ENCODE measurements at places on chromosomes 12 and 14.

DNA sequence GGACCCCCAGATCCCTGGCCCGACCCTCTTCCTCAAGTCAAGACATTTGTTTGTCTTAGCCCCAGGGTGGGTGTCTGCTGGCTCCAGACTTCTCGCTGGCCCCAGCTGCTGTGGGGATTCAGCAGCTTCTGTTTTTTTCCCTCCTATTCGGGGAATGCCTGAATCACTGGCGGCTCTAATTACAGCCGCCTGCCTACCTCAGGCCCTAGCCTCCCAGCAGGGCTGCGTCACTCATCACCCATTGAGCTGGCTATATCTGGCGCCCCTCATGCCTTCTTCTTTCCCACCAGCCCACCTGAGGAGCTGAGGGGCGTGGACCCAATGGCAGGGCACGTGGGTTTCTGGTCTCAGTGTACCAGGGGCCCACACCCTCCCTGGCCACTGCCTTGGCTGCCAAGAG lies 10.1 kb downstream of the KRT80 start:
- DNase-seq, result peak; percentile 87

DNA sequence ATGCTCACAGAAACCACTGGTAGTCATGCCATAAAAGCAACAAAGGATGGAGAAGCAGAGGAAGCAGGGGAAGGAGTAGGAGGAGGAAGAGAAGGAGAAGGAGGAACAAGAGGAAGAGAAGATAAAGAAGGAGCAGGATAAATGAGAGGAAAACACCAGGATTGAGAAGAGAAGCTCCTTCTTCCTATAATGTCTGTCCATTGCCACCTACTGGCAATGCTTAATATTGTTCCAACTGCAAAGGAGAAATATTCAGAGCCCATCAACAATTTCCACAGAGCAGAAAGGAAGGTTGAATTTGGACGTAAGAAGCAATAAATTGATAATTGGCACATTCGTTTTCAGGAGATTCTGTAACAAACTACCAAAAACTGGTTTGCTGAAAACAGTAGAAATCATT lies 898.4 kb downstream of the SLC16A7 start:
- DNase-seq, result peak; percentile 13

DNA sequence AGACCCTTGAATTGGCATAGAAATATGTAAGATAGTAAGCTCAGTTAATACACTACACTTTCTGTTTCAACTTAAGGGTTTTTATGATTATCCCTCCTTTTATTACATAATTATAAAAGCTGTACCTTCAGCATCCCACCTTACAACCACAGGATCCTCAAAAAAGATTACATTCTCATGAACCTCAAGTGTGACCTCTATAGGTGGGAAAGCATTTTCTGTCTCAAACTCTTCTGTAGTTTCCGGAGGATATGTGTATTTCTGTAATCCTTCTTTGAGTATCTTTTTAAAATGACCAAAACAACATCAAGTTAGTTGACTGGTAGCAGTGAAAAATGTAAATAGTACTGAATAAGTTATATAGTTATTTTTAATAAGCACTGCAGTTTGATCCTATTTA lies 75.9 kb downstream of the DNAI7 start:
- no peak for DNase-seq

DNA sequence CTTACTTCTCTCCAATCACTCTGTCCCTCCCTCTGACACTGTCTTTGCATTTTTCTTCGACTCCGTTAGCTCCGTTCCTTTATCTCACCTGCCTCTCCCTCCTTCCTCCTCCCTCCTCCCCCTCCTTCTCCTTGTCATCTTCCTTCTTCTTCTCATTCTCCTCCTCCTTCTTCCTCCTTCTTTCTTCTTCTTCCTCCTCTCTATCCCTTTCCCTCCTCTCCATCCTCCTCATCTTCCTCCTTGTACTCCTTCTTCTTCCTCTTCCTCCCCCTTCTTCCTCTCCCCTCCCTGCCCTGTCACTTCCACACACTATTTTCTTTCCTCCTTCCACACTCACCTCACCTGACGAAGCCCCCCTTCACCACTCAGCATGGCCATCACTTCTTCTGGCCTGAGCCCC lies 53.0 kb downstream of the HSPB8 start:
- DNase-seq, result no peak

- DNase-seq, result no peak
These were observed 92.9 kb downstream of the KCNC2 start for GRCh38 chr12:75116646-75117198.

DNA sequence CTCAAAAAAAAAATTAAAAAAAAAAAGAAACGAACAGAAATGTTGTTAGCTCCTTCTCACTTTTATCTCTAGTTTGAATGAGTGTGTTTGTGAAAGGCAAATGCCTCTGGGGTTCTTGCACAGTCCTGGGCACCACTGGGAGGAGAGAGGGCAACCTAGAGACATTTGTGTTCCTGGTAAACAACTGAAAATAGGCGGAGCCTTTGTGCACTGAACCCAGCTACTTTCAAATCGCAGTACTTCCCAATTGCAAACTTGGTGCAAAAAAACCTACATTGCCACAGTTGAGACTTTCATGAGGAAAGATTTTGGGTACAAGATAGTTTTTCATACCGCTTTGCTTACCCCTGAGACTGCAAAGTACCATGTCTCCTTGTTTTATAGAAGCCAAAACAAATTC lies 430.0 kb downstream of the ZFP36L1 start:
- no peak for DNase-seq

- DNase-seq, result no peak
These were observed 84.6 kb downstream of the ACACB start for GRCh38 chr12:109200825-109201495.

DNA sequence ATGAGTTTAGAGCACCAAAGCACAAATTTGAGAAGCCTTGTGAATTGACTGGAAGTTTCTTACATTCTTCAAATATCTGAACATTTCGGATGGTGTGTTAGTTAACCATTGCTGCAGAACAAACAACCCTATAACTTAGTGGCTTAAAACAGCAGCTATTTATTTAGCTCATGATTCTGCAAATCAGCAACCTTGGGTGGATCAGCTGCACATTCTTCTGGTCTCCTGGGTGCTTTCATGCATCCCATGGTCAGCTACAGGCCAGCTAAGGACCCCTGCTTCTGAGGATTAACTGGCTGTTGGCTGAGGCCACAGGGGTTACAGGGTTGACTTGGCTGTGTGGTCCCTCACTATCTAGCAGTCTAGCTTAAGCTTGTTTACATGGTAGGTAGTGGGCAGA lies 114.0 kb upstream of the HIF1A start:
- no peak for DNase-seq

GRCh38 chr12:17588968-17589367 lies 501.0 kb downstream of the RERGL start:
- no peak for DNase-seq

- DNase-seq, result no peak
These were observed 866 bp upstream of the PITPNM2 start for GRCh38 chr12:123151457-123152454.

DNA sequence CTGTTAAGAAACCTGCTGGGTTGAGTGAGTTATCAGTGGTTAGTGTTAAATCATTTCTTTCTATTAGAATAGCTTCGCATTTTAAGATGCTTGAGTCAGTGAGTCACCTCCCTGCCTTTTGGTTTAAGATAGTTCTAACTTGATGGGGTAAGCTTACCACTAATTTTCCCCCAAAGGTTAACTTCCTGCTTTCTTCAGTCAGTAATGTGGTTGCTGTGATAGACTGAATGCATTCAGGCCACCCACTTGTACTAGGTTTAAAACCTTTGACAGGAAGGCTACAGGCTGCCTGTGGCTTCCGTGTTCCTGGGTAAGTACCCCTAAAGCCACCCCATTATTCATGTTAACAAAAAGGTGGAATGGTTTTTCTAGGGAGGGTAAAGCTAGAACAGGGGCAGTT lies 25.3 kb downstream of the CLEC2A start:
- no peak for DNase-seq

DNA sequence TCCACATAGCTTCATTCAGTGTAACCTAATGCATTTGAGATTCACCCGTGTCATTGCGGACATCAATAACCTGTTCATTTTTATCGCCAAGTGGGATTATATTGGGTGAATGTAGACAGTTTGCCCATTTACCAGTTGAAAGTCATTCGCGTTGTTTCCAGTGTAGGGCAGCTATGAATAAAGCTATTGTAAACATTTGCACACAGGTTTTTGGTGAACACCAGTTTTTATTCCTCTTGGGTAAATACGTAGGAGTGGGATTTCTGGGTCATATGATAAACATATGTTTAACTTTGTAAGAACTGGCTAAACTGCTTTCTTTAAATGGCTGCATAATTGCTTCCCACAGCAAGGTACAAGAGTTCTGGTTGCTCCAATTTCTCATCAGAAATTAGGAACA lies 33.6 kb downstream of the C14orf132 start:
- no peak for DNase-seq

DNA sequence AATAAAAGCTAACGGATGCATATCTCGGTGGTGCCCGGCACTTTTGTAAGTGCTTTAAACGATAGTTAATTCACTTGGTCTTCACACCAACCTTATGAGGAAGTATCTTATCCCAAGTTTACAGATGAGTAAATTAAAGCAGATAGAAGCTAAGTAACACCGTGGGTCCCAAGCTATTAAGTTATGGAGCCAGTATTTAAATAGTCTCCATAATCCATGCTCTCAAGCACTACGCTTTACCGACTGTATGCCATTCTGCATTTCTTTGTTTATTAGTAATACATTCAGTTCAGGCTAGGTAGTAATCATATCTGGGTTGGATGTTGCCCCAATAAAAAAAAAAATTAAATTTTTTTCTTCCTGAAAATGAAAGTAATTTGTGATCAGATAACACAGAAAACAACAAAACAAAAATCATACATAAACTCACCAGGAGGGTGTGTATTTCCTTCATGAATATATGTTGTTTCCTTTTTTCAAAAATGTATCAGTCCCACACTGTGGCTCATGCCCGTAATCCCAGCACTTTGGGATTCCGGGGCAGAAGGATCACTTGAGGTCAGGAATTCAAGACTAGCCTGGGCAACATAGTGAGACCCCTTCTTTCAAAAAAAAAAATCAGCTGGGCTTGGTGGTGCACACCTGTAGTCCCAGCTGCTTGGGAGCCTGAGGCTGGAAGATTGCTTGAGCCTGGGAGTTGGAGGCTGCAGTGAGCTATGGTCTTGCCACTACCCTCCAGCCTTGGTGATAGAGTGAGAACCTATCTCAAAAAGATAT lies 1.4 kb upstream of the M6PR start:
- DNase-seq, result no peak

GRCh38 chr12:79638490-79638889 lies 52.3 kb downstream of the PAWR start:
- no peak for DNase-seq

DNA sequence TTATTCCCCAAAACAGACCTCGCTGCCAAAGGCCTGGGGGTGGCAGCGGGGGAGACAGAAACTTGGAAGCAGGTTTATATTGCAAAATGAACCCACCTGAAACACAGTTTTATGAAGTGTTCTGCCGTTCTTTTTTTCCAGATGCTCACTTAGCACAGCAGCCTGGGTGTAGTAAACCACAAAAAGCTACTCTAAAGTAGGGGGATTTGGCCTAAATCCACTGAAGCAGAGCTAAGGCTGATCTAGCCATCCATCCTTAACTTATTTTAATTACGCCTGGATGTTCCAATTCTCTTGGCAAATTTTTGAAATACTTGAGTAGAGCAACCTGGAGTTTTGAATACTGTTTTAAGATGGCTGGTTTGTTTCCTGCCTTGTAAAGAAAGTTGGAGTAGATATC lies 121.2 kb downstream of the GPR135 start:
- DNase-seq, result no peak

DNA sequence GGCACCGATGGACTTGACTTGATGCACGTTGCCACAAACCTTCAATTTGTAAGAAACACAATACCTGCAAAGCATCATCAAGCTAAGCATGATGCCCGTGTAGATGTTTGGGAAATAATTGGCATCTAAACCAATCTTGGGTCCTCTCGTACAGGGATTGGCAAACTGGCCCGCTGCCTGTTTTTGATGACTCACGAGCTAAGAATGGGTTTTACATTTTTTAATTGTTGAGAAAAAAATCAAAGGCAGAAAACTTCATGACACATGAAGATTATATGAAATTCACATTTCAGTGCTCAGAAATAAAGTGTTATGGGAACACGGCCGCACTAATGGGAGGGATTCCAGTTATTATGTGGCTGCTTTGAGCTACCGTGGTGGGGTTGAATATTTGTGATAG lies 10.9 kb downstream of the MTA1 start:
- DNase-seq, result peak; percentile 83

GRCh38 chr12:46516238-46516932 lies 143.8 kb upstream of the SLC38A2 start:
- no peak for DNase-seq

DNA sequence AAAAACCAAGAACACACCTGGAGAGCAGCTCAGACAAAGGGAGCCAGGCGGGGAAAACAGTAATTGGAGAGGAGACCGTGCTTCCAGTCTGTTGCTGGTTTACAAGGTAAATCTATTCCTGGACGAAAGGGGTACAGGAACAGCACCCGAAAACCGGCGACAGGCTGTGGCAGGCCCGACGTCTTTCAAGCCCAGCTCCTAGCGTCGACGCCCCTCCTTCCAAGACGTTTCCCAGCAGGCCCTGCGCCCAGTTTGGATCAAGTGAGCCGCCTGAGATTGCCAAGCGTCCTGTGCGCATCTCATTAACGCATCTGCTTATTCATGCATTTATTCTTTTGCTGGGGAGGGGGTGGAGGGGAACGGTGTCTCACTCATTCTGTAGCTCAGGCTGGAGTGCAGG lies 1.4 kb downstream of the C12orf56 start:
- DNase-seq, result no peak
